ENCODE measurements at places on chromosomes 7 and 10.

DNA sequence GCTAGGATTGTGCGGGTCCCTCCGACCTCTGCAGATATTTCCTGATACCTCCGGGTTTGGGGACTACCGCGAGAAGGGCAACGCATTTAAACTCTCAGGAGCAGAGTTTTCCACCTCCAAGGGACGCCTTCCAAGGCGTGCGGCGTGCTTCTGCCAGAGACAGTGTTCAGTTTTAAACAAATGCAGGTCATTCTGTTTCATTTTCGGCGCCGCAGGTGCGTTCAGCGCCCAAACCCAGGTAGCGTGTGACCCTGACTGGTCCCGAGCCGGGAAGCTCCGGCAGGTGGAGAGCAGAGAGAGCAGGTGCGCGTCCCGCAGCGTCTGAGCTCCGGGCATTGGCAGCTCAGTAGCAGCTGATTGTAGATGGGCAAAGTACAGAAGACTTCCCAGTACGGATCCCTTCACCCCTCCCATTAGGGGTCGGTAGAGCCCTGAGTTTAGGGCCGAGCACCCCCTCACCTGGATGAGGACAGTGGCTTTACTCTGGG is 1.4 kb upstream of the CYP26A1 start:
- no peak for DNase-seq

DNA sequence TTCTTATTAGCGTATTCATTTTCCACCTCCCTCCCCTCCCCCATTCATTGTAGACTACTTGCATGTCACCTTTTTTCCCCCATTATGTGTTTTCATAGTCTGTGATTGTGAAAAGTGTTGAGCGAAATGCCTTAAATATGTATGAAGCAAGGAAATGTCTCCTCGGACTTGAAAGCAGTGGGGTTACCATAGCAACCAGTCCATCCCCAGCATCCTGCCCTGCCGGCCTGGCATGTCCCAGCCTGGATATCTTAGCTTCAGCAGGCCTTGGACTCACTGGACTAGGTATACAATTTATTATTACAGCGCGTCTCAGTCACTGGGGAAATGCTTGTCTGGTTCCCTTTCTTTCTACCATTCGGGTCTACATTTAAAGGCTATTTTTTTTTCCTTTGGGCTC is 283.6 kb downstream of the BICC1 start:
- DNase-seq = no peak

DNA sequence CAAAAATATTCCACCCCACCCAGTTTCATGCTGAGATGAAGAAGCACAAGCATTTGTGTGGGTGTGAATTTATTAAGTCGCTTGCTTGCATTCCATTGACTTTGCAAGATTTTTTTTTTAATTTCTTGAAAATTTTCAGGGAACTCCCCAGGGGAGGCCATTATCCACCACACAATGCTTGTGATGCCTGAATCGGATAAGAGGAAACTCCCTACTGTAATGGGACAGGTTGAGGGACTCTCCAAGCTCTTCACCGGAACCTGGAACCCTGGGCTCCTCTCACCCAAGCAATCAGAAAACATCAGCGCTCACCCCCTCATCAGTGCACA is 153.6 kb upstream of the ZMIZ1 start:
- DNase-seq = no peak

- DNase-seq = no peak
Measured at GRCh38 chr7:21352540-21353387, 75.1 kb upstream of the SP4 start.

DNA sequence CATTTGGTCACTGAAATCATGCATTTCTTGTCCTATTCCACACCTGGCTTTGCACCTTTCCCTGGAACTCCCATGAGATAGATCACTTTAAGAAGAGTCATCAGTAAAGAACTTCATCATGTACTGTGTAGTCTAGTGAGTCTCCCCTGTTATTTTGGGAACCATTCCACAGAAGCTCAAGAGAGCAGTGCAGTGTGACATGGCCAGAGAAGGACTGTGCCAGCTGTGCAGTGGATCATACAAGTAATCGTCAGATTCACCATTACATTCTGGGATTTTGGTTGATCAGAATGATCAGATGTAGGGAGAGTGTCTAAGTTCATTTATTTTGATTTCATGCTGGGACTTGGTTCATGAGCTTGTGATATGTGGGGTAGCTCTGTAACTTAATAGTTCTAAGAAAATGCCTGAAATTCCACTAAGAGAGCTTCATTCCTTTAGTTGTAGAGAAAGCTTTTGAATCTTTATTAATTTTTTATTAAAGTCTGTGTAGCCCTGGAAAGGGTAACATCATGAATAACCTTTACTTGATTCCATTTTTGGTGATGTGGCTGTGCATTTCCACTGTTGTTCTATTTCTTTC is 166.8 kb downstream of the SUGCT start:
- DNase-seq = no peak

DNA sequence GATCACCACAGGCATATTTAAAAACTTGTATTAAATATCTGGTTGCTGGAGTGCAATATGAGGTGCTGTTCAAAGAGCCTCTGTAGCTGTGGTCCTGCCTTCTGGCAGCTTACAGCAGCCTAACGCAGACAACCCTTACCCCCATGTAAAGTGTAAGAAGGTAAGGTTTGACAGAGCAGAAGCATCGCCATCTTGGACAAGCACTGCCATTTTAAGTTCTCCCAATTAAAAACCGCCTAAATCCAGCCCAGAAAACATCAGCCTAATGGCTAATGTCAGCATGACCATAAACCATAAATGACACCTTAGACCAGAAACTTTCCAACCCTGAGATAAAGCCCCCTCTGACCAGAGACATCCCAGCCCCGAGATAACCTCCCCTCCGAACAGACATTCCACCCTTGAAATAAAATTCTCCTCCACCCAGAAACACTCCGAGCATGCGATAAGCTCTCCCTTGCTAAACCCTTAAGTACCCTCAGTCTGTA is 5.3 kb upstream of the OIT3 start:
- no peak for DNase-seq

DNA sequence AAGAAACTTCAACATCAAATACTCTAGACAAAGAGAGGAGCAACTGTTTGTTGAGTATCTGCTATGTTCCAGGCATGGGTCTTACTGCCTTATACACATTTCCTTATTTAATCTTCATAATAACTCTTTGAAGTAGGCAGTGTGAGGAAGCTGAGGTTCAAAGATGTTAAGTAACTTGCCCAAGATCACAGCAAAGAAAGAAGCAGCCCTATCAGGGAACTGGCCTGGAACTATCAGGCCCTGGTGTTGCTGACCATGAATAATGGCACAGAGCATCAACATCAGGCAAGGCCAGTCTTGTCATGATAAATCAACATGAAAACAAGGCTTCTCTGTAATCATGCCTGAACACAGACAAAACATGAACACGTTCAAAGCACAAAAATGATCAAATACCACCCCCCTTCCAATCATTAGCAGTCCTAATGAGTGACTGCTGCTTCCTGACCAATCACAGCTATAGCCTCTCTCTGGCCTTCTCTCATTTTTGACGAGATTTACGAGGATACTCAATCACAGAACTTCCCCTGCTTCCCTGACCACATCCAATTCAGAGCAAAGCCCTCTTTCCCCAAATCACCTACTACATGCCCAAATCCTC is 2.3 kb downstream of the GSDME start:
- no peak for DNase-seq

DNA sequence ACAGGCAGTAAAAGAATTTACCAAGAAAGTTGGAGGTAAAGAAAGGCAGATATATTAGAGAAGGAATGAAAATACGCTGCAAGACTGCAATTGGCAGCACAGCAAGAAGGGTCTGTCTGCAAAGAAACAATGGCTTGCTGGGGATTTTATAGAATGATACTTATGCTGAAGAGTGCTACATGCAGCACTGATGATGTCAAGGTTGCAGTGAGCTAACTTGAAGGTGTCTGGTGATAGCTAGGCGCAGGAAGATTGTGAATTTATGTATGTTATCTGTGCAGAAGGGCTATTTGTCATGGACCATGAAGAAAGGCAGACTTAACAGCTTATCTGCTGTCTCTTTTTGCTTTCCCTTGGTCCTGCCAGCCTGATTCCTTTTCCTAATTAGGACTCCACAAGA is 319.3 kb upstream of the KMT2E start:
- no peak for DNase-seq

- DNase-seq = no peak
Measured at GRCh38 chr10:104472957-104473745, 119.5 kb downstream of the CFAP58 start.

GRCh38 chr7:127708788-127709187 is 56.8 kb downstream of the SND1 start:
- peak; percentile 51 for DNase-seq

DNA sequence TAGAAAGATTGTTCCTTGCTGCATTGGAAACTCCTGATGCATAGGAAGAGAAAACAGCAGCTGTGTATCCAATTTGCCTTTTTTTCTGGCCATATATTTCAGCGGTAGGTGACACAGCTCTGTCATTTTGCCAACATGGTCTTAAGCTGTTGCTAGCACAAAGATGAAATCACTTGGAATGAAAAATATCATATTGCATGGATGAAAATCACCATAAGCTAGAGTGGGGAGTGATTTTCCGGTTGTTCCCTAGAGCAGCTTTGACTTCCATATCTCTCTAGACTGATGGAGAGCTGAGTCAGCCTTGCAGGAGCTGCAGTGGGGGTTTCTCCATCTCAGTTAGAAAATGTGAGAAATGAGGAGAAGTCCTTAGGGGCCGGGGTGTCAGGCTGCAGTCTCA is 38.3 kb upstream of the BTBD16 start:
- no peak for DNase-seq

DNA sequence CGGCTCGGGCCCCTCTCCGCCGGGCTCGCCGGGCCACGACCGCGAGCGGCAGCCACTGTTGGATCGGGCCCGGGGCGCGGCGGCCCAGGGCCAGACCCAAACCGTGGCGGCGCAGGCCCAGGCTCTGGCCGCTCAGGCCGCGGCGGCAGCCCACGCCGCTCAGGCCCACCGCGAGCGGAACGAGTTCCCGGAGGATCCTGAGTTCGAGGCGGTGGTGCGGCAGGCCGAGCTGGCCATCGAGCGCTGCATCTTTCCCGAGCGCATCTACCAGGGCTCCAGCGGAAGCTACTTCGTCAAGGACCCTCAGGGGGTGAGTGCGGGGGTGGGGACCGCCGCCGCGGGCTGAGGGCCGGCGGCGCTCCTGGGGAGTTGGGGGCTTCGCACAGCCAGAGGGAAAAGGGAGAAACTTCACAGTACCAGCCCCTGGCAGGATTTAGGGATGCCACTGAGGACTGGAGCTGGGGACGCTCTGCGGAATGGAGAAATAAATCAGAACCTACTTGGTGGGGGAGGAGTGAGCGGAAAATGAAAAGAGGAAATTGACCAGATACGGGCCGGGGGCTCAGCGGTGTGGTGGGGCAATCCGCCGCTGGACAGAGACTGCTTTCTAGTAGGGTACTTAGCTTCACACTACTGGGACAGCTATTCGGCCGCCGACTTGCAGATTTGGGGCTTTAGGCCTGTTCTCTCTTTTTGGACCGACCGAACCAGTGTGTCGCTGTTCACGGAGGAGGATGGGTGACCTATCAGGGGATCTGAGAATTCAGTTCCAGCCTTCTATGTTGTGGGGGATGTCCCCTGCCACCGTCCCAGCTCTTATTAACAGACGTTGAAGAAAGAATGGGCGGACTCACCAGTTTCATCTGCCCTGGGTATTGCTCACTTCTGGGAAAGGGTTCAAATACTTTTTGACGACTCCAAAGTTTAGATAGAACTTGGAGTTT is 669 bp downstream of the PI4K2A start:
- DNase-seq = no peak

DNA sequence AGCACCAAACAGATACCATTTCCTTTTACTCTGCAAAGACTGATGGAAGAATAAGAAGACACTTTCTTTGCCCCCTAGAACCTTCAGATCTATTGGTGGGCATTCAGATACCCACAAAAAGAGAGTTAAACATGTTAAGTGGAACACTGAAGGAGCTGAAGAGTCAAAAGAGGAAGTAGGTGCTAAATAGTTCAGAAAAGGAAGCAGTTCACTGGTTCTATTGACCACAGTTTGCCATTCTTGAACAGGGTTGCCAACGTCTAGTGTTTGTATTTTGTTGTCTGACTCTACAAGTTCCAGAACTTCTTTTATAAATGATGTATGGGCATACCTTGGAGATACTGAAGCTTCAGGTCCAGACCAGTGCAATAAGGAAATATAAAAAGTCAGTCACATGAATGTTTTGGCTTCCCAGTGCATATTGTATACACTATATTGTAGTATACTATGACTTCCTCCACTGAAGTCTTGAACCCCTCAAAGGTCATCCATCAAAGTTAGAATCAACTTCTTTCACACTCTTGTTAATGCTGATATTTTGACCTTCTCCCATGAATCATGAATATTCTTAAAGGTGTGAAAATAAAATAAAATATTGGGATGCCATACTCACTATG is 47.5 kb upstream of the AGR3 start:
- DNase-seq = no peak

DNA sequence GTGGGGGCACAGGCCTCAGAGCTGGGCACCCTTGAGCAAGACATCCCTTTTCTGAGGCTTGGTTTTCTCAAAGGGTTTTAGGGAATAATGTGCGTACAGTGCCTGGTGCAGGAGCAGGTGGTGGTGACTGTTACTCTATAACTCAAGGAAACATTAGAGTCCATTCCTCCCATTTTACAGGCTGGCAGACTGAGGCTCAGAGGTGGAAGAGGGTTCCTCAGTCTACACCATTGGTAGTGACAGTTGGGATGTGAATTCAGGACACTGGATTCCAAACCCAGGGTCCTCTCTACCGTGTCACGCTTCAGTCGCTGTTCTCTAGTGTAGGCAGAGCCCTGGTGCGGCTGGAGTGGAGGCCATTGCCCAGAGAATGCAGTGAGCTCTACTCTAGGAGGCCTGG is 40.0 kb upstream of the AQP1 start:
- no peak for DNase-seq

DNA sequence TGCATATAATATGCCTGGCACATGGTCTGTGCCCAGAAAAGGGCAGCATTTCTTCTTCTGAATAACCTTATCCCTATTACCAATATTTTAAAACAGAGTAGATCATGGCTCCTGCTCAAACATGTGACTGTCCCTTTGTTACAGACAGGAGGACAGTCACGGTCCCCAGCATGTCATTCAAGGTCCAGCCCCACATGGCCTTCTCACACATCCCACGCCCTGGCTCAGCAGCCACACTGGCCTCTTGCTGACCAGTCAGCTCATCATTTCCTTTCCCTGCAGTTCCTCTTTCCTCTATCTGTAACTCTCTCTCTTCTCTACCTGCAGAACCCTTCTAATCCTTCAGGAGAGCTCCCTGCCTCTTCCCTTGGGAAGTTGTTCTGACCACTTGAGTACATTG is 167.8 kb downstream of the CHN2 start:
- DNase-seq = no peak

- no peak for DNase-seq
Measured at GRCh38 chr7:46282155-46282554, 361.1 kb upstream of the IGFBP3 start.

DNA sequence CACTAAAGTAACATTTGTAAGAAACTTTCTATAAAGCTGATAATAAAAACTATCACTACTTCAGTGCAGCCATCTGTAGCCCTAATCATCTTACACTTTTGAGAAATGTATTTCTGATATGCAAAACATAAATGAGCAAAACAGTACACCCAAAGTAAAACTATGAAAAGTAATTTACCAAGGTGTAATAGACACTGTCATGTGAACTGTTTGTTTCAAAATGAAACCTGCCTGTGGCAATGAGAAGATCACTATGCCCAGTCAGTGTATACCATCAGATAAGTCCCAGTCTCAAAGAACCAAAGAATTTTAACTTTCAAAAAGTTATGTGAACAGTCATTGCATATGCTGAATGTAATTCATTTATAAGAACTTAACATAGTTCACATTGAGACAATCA is 398.1 kb downstream of the CDC14C start:
- no peak for DNase-seq

Data from NCI-H187 treated with DMSO at 0.1 percent for 48 hours (cell line).